CD4-positive, alpha-beta T cell treated with Interleukin-1 beta for 1 hour (primary cell): ENCODE measurements at places on chromosomes 6 and 20.

- no peak for DNase-seq
Measured at GRCh38 chr6:110564703-110565421, 88.4 kb upstream of the SLC22A16 start.

- DNase-seq, result no peak
Measured at GRCh38 chr20:49769048-49769581, 43.5 kb upstream of the SLC9A8 start.

GRCh38 chr6:36290668-36291620 lies 21.1 kb downstream of the PNPLA1 start:
- peak; percentile 85 for DNase-seq

- no peak for DNase-seq
Measured at GRCh38 chr6:150202404-150202803, 59.6 kb downstream of the PPP1R14C start.

GRCh38 chr20:33124261-33124660 lies 43.7 kb upstream of the BPIFA2 start:
- no peak for DNase-seq

GRCh38 chr6:41546475-41546865 lies 289 bp downstream of the FOXP4 start:
- DNase-seq, result no peak

GRCh38 chr6:126682440-126682839 lies 342.5 kb downstream of the CENPW start:
- no peak for DNase-seq

DNA sequence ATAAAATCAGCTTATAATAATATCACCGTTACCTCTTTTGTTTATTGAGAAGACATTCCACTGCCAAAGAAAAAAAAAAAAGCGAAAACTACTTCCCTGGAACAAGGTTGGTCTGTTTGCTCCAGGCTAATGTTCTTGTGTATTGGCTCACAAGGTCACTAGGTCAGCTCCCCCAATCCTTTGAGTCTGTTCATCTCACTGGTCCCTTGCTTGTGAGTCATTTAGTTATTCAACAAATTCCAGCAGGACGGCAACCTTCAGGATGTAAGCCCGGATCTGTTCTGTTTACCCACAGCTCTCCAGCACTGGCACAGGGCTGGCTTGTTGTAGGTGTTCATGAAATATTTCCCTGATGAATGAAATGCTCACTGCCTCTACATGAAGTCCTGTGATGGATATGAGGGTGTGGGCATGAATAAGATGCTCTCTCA lies 3.3 kb downstream of the ARHGAP40 start:
- no peak for DNase-seq

- peak; percentile 72 for DNase-seq
Measured at GRCh38 chr20:34824806-34825529, 483 bp downstream of the NCOA6 start.

GRCh38 chr6:7445101-7445500 lies 55.5 kb downstream of the RIOK1 start:
- no peak for DNase-seq

DNA sequence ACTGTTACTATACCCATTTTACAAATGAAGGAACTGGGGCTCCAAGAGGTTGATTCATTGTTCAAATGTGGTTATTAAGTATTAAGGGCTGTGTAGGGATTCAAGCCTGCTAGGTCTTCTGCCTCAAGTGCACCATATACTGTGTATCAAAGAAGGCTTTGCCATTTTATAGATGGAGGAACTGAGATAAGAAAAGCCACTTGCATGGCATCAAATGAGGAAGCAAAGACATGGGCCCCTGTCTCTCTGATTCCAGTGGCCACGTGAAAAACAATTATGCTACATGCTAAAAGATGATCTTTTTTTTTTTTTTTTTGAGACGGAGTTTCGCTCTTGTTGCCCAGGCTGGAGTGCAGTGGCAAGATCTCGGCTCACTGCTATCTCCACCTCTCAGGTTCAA lies 67.0 kb downstream of the TMEM200A start:
- no peak for DNase-seq

- DNase-seq, result no peak
Measured at GRCh38 chr20:32278199-32278643, 770 bp downstream of the KIF3B start.

DNA sequence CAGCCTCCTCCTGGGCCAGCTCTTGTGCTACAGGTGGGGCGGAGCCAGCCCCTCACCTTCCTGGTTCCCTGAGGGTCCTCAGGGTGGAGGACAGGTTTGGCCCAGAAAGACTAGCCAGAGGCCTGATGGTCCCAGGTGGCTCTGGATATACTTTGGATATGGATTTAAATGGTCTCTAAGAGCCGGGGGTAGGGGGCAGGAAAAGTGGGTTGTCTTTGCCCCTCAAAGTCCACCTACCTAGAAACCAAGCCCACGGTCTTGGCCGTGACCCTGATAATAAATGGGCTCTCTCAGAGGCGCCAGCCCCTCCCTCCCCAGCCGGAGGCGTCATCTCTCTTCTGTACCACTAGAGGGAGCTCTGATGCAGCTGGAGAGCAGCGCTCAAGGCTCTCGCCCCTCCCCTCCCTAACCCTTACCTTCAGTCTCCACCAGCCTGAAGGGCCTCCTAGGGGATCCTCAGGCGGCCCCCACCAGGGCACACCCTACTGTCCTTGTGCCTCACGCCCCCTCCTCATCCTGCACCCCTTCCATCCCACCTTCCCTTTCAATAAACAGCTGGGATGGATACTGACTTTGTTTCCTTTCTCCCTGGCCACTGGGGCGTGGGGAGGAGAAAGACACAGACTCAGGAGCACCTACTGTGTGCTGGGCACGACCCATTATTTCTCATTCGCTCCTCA lies 7.5 kb downstream of the NRSN2 start:
- DNase-seq, result peak; percentile 86

GRCh38 chr6:48961781-48962415 lies 501.2 kb downstream of the MMUT start:
- no peak for DNase-seq

DNA sequence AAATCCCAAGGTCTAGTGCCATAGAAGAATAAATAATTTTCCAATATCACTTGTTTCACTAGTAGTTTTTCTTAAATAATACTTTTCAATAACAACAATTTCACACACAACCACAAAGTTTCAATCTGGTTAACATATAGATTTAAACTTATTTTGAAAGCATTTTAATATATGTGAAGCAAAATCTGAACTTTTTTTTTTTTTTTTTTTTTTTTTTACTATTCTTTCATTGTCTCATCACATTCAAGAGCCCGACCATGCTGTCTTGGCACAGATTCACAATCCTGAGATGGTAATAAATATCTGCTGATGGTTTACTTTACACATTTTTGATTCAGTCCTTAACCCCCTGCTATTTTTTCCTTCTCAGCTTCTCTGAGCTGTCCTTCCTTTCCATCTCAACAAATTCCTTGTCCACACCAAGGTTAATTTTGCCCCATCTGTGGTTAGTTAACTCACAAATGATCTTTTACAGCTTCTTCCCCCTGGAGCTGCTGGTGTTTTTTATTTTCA lies 262.8 kb downstream of the TMEM242 start:
- no peak for DNase-seq

GRCh38 chr6:130503146-130503545 lies 137.3 kb downstream of the TMEM200A start:
- no peak for DNase-seq

GRCh38 chr6:81693266-81693665 lies 59.2 kb downstream of the TENT5A start:
- DNase-seq, result no peak

GRCh38 chr6:15879371-15880261 lies 216.8 kb upstream of the DTNBP1 start:
- DNase-seq, result peak; percentile 22

- DNase-seq, result peak; percentile 83
Measured at GRCh38 chr6:26234421-26235301, 130.3 kb upstream of the BTN3A2 start.

DNA sequence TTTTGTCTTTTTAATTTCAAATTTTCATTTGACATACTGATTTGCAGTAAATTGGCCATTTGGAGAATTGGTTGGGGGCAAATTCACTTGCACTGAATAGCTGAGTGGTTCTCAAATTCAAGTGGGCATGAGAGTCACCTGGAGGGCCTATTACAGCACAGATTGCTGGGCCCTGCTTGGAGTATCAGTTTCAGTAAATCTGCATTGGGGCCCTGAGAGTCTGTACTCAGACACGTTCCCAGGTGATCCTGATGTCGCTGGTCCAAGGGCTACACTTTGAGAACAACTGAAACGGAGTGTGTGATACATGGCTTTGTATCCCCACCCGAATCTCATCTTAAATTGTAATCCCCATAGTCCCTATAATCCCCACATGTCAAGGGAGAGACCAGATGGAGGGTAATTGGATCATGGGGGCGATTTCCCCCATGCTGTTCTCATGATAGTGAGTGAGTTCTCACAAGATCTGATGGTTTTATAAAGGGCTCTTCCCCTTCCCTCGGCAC lies 115.9 kb downstream of the KLHL32 start:
- DNase-seq, result no peak

DNA sequence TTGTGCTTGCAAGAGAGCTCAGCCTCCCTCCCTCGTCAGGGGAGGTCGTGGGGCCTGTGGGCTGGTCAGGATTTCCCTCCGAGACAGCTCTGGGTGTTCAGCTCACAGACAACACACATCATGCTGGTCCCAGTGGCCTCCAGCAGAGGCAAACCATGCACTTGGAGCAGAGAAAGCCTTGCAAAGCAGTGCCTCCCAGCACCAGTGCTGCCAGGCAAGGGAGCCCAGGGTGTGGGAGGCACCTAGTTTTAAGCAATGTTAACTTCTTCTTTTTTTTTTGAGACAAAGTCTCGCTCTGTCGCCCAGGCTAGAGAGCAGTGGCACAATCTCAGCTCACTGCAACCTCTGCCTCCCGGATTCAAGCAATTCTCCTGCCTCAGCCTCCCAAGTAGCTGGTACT lies 34.0 kb upstream of the INSM1 start:
- no peak for DNase-seq

DNA sequence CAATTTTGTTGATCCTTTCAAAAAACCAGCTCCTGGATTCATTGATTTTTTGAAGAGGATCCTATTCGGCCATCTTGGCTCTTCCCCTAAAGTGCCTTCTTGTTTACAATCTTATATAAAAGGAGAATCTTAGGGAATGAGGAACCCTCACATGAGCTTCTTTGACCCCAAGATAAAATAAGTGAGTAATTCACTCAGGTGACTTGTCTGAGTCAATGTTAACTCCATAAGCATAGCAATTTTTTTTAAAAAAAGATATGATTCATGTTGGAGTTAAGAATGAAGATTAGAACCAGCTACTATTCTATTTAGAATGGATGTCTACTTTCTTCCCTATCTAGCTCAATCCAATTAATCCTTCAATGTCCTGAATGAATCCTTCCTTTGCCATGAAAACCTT lies 21.0 kb downstream of the WASF1 start:
- no peak for DNase-seq

DNA sequence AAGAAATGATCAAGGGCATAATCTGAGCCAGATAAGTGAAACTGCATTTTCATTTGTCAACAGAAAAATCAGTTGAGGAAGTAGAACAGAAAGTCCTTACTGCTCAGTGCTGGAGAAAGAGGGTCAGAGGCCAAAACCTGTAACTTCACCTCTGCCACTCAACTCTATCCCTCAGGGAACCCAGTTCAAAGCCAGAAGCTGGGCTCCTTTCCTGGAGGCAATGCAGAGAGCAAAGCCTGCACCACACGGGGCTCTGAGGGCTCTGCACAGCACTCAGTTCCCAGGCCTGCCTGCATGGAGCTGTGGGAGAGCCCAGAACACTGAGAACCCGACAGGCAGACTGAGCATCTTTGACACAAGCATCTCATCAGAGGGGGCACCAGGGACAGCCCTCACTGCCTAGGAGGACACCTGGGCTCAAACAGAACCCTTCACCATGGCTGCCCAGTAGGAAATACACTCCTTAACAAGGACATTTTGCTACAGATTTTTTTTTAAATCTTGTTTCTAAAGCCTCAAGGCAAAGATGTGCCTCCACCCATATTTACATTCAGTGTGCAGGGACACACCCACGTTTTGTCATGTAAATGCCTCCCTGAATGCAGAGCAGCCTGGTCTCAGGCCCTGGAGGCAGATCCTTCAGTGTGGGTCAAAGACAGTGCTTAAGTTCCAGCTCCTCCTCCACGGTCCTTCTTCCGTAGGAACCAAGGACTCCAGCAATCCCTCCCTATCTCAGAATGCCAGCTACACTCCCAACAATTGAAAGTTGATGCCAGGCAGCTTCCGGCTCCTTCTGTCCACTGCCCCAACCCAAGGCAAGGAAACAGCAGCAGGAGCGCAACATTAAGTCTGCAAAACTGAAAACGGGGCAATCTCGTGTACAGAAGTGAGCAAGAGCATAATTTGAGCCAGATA lies 6.6 kb downstream of the RNASET2 start:
- no peak for DNase-seq

GRCh38 chr20:62321521-62321948 lies 18.7 kb downstream of the ADRM1 start:
- DNase-seq, result no peak

DNA sequence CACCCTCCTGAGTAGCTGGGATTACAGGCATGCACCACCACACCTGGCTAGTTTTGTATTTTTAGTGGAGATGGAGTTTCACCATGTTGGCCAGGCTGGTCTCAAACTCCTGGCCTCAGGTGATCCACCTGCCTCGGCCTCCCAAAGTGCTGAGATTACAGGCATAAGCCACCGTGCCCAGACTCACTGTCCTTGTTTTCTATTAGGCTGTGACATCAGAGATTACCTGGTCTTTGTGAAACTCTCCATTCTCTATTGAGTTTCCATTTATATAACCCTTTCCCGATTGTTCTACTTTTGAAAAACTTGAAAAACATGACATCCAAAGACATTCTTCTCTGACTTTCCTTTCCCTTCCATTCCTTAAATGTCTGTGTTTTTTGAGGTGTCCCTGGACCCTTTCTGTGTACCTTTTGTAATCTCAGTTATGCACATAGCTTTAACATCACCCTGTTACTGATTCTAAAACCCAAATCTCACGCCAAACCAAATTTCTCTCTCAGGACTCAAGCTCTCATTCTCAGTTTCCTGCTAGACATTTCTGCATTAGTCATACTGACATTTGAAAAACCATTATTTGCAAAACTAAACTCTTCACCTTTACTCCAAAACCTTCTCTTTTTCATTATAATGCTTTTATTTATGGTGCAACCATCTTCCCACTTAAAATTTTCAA lies 137.0 kb downstream of the KHDC1L start:
- DNase-seq, result no peak

DNA sequence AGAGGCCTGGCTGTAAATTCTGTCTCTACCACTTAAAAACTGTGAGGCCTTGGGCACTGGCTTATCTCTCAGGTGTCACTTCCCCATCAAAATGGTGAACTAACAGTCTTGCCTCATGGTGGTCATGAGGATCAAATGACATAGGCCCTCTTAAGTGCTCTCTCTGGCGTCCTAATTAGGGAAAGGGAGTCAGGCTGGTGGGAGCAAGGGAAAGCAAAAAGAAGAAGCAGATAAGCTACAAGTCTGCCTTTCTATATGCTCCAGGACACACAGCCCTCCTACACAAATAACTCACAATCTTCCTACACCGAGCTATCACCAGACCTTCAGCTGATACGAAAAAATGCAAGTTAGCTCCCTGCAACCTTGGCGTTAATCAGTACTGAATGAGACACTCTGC lies 19.5 kb upstream of the SLC22A16 start:
- DNase-seq, result no peak

DNA sequence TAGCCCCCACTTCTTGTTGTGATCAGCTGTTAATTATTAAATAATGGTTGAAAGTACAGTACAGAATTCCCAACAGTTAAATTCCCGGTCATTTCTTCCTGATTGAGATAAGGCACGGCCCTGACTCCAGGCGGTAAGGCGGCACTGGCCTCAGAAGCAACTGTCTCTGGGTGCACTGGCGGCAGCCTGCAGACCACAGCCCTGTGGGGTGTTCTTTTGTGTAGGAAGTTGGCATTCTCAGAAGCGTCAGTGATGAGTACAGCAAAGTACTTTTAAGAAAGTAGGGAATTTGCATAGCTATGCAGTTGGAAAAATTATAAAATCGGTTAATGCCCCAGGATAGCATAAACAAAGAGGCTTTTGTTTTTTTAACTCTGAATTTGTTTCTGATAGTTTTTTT lies 50.5 kb downstream of the SAMD5 start:
- no peak for DNase-seq
